ENCODE measurements at places on chromosomes 4 and X. TPM values are rescaled to one million over a fixed set of nuclear protein-coding genes. Genes with fewer than 3 reads are reported as not detected.

DNA sequence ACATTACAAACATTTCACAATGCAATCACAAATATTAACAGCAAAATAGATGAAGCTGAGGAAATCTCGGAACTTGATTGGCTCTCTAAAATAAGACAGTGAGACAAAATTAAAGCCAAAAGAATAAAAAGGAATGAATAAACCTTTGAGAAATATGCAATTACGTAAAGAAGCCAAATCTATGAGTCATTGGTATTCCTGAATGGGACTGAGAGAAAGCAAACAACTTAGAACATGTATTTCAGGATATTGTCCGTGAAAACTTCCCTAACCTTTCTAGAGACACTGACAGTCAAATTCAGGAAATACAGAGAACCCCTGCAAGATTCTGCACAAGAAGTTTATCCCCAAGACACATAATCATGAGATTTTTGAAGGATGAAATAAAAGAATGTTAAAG is 48.4 kb upstream of the SPANXN2 start:
- no peak for DNase-seq

RBMXL3 gene
- not detected for total RNA-seq

GRCh38 chr4:47686294-47686872 is 151.5 kb downstream of the CORIN start:
- peak; percentile 28 for DNase-seq

CDKL5 gene
- 5.8 TPM for total RNA-seq

FAM9C gene
- total RNA-seq, result not detected

SSX3 gene
- not detected for total RNA-seq

BEX1 gene
- total RNA-seq, result not detected

GRCh38 chr4:94011190-94011589 is 182.6 kb downstream of the ATOH1 start:
- DNase-seq, result no peak

RPGR gene
- total RNA-seq, result 4.0 TPM

GRCh38 chrX:29948653-29949052 is 266.7 kb upstream of the MAGEB2 start:
- DNase-seq, result no peak

ELF2 gene
- 19.8 TPM for total RNA-seq

DNA sequence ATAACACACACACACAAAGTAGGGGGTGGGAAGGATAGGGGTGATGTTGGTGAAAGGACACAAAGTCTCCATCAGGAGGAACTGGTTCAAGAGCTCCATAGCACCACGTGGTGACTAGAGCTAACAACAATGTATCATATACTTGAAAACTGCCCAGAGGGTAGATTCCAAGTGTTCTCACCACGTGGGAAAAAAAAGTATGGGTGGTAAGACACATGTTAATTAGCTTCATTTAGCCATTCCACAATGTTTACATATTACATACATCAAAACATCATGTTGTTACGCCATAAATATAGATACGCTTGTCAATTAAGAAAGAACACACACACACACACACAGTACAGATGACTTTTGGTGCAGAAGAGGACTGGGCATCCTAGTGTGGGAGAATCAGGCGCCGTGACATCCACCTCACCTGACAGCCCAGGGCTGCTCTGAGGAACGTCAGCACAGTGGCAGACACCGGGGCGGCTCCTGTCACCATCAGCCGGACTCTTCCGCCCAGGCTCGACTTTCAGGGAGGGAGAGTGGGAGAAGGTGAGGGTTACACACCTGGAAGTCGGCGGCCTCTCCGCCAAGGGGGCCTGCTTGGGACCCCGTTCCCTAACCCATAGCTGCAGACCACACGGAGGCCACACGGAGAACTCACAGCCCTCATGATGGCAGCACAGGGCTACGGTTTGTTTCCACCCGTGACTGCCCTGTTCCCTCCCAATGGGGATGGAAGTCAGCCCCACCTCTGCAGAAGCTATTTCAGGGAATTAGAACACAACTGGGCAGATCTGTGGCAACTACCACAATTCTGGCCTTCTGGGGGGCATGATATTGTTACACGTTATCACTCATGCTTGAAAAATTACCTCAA is 31.8 kb upstream of the CENPU start:
- DNase-seq, result no peak

NWD2 gene
- not detected for total RNA-seq

GRCh38 chrX:39946822-39947221 is 150.9 kb downstream of the BCOR start:
- DNase-seq, result peak; percentile 70

CFP gene
- total RNA-seq, result not detected

SLITRK2 gene
- not detected for total RNA-seq

RIPPLY1 gene
- total RNA-seq, result not detected

- DNase-seq, result no peak
These were observed 33.2 kb downstream of the LRPAP1 start for GRCh38 chr4:3498901-3499510.

- peak; percentile 3 for DNase-seq
These were observed 224.5 kb upstream of the CENPE start for GRCh38 chr4:103422467-103423219.

DNA sequence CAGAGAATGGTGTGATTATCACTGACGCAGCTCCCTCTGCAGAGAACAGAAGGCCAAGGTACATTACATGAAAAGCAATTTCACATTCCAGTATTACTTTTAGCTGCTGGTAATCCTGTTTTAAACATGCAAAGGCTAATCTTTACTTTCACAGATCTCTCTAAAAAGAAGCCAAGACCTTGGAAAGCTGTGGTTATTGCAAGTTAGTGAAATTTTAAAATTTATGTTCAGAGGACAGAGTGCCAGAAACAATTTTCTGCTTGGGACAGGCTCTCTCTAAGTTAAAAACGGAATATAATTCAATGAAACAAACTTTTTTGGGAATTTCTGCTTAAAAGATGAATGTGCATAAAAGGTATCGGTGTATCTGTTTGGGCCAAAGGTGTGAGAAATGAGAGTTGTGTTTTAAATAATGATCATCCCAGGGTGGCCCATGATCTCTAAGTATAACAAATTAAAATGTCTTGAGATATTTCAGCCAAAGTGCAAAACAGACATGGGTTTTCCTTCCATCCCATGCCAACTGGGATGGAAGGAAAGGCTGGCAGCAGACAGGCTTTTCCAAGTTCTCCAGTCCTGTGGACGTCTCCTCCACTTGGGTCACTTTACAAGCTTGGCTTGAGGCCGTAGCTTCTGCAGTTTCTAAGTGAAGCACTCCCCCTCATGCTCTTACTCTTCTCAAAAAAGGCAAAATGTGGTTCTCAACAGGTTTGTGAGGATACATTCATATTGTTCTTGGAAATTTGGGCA is 118.0 kb downstream of the DRD5 start:
- DNase-seq, result no peak

FHL1 gene
- 830 TPM for total RNA-seq

GRCh38 chr4:55158957-55159356 is 33.6 kb upstream of the KDR start:
- no peak for DNase-seq

PABPC5 gene
- not detected for total RNA-seq

GRCh38 chr4:66991521-66991920 is 553.8 kb downstream of the CENPC start:
- no peak for DNase-seq

DNA sequence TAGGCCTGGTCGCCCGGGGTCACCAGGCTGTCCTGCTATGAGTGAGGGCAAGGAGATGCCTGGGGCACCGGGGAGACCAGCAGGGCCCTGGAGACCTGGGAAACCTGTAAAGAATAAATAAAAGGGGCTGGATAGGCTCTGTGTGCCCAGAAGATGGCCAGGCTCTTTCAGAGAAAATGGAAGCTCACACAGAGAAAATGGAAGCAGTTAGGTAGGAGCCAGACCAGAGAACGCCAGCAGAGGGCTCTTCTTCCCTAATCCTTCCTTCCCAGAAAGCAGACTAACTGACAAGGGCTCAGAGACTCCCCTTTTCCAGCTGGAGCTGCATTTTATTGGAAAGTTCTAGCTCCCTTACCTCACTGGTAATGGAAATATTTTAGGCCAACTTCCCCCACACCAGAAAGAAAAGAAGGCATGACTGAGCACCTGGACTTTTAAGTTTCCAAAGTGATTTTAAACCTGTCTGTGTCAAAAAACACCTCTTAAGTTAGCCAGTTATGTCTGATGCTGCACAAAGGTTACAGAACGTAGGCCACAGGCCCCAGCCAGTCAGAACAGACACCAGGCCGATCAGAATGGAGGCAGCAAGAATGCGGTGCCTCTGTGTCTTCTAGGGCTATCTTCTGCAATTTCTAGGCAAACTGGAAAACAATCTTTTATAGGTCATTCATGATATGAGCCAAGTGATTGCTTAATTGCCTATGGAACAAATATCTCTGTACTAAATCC is 74.0 kb downstream of the ATG4A start:
- DNase-seq, result peak; percentile 36

GRCh38 chr4:58749206-58749605 is 1639.0 kb upstream of the IGFBP7 start:
- no peak for DNase-seq

XK gene
- not detected for total RNA-seq

DNA sequence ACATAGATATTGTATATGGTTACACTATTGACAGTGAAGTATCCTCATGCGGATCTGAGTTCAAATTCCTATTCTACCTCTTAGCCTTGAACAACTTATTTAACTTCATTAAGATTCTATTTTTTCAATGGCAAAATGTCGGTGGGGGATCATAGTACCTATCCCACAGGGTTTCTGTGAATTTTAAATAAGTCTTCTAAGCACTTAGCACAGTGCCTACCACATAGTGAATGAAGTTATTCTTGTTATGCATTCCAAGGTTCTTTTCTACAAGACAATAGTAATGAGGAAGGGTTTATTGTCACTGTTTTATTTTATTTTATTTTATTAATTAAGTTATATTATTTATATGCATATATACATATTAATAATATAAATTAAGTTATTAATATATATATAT is 8.8 kb upstream of the ENAM start:
- DNase-seq, result no peak

GAGE12F gene
- not detected for total RNA-seq

- DNase-seq, result no peak
These were observed 6.5 kb downstream of the HMGN5 start for GRCh38 chrX:81195259-81195658.

DNA sequence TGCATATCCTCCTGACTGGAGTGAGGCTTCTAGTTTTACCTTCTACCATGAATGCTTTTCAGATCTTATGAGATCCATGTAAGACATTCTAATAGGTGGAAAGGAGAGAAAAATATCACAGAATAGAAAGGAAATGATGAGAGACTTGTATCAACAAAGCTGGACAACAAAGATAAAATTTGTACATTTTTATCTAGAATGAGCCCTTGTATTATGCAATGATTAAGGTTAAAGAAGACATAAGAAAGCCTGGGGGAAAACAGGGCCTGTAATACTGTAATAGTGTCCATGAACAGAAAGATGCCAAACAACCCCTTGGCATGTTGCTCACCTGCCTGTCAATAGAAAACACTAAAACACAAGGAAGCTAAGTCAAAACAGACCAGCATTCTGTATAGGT is 44.2 kb upstream of the SCRG1 start:
- DNase-seq, result no peak

DNA sequence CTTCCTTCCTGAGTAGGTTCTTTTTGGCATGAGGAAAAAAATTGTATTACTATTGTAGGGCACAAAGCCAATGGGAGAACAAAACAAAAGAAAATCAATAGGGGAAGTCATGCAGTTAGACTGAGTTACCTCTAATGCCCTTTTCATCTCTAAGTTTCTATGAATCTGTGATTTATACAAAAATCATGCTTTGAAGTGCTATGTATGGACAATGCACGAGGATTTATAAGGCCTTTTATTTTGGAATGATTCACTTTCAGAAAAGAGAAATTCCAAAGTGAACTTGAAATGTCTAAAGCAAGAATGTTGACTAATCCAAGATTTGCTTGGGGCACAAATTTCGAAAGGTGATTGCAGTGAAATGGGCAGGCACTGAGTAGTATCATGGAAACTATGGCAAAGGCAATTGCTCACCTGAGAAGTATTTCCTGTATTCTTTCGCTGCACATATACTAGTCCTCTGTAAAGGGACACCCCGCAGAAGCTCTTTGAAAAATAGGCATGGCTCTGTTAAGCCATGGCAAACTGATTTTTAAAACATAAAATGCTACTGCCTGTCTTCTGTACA is 52.8 kb downstream of the ADGRG4 start:
- peak; percentile 16 for DNase-seq

PABPC1L2A gene
- total RNA-seq, result not detected

DNA sequence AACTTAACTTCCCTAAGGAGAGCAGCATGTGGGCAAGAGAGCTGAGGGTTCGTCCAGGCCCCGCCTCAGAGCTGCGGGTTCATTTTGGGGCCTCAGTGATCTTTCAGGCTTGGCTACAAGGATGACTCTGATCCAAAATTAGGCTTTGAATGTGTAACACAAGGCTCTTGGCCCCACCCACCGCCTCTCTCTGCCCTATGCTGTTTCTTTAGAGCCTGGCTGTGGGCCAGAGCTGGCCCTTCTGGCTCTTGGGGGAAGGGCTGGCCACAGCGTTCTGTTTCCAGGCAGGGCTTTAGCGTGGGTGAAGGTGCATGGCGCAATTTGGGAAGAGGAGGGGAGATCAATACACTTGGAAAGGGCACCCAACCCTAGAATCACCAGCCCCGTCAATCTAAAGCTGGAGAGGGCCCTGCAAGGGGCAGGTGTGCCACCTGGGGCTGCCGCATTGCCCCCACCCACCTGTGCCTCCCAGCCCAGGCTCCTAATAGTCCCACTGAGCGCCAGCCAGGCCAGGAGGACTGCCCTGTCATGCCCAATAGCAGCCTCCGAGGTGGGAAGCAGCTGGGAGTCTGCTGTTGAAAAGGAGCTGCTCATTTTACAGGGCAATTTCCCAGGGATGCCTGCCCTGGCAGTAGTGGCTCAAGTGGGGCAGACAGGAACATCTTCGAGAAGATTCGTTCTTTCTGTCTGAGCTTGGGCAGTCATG is 84.5 kb upstream of the MAML3 start:
- peak; percentile 61 for DNase-seq

SPANXN3 gene
- not detected for total RNA-seq

GLOD5 gene
- total RNA-seq, result not detected

DNA sequence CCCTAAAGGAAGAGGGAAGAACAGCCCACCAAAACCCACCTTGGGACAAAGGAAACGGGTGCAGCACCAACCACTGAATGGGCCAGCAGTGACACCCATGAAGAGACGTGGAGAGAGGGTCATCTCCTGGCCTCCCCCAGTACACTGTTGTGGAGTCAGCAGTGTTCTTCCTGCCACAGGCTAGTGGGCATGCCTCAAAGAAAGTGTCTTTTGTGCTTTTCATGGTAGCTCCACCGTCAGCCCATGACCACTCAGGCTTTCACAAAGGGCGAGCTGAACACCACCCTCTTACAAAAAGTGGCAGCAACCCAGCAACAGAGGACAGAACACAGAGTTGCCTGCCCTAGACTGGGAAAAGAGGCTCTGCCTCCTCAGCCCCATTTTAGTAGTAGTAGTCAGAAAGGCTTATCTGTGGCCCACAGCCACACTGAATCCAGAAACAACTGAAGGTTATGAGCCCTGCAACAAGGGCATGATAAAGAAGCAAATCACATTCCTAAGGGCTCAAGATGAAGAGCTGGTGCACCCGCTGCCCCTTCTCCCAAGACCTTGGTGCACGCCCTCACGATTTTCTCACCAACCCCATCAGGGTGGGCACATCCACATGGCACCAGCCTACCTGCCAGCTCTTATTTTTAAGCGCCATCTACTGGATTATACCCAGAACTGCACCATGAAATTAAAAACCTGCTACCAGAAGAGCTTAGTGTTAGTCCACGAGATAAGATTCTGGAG is 53.1 kb downstream of the RAB28 start:
- no peak for DNase-seq

- no peak for DNase-seq
These were observed 480.4 kb downstream of the ACTRT1 start for GRCh38 chrX:127571834-127572233.

- no peak for DNase-seq
These were observed 20.7 kb upstream of the TXLNG start for GRCh38 chrX:16765594-16765993.

LRCH2 gene
- total RNA-seq, result 8.9 TPM

RHOXF1 gene
- not detected for total RNA-seq
